T-helper 17 cell (primary cell): ENCODE measurements at places on chromosomes 5 and 9. TPM values are rescaled to one million over a fixed set of nuclear protein-coding genes. Genes with fewer than 3 reads are reported as not detected.

The C5orf52 gene
- not detected for total RNA-seq

The CEL gene
- total RNA-seq: 0.42 TPM

The FBXO4 gene
- 10.8 TPM for total RNA-seq

The BTNL3 gene
- total RNA-seq: not detected

The ADAMTS6 gene
- total RNA-seq: 2.4 TPM

The NR5A1 gene
- total RNA-seq: not detected

The ENTPD2 gene
- 0.20 TPM for total RNA-seq

The ANKRD34B gene
- not detected for total RNA-seq
